ENCODE measurements at places on chromosomes 12 and 14.

- no peak for DNase-seq
Observed at GRCh38 chr12:131114942-131115584, 161.4 kb downstream of the ADGRD1 start.

- no peak for DNase-seq
Observed at GRCh38 chr12:5191803-5192538, 148.3 kb downstream of the KCNA5 start.

DNA sequence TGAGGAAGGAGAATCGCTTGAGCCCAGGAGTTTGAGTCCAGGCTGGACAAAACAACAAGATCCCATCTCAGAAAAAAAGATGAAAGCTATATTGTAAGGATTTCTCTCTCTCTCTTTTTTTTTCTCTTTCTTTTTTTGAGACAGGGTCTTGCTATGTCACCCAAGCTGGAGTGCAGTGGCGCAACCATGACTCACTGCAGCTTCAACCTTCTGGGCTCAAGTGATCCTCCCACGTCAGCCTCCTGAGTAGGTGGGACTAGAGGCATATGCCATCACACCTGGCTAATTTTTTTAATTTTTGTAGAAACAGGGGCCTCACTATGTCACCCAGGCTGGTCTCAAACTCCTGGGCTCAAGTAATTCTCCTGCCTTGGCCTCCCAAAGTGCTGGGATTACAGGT, 5.8 kb upstream of the MRPL42 start:
- no peak for DNase-seq

DNA sequence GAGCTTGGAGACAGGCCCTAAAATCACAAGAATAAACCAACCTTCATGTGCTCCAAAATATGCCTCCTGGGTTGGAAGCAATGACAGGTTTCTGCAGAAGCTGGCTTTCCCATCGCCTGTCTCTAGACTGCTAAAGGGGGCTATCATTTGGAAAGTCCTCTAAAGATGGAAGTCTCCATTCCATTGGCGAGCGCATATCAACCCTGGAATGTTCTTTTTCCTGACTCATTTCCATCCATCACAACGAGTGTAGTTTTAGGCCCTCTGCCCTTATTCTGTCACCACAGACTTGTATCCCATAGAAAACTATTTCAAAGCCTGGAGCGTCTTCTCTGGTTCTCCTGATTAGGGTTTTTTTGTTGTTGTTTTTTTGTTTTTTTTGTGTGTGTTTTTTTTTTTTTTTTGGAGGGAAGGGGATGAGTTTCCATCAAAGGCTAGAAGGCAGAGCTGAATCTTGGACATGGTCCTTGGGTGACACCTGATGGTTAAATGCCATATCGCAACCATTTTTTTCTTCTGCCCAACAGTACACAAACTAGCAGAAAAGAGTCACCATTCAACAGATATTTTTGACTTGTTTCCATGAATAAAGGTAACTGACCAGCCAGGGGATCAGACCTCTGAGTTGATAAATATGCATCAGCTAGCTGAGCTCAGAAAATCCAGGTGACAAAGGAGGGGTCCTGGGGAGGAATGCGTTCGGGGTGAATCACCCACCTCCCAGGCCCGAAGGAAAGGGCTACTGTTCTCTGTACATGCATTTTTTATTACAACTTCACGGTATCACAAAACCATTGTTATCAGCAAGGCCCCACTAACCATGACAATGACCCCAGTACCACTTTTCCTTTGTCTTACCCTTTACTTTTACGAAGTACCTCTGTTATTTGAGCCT, 40.5 kb downstream of the KCNA5 start:
- DNase-seq = no peak

GRCh38 chr14:78424311-78424710, 254.1 kb downstream of the NRXN3 start:
- DNase-seq = no peak

GRCh38 chr14:34018564-34019244, 67.8 kb upstream of the EGLN3 start:
- no peak for DNase-seq

- DNase-seq = no peak
Observed at GRCh38 chr12:27732281-27732680, 21.6 kb downstream of the MRPS35 start.

GRCh38 chr12:1083151-1083888, 92.3 kb downstream of the ERC1 start:
- no peak for DNase-seq

DNA sequence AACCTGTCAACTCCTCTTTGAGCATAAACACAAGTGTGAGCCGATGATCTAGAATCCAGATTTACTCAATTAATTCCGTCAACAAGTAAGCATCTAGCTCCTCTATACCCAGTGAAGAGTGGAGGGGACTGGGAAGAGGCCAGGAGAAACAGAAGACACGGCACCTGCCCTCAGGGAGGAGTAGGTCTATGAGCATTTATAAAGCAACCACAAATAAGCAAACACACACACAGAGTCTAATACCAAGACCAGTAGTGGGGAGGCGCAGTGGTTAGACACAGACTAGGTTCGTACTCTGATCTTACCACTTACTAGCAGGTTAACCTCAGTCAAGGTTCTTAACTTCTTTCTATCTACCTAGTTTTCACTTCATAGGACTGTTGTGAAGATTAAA, 5.9 kb upstream of the FOXN3 start:
- DNase-seq = no peak

DNA sequence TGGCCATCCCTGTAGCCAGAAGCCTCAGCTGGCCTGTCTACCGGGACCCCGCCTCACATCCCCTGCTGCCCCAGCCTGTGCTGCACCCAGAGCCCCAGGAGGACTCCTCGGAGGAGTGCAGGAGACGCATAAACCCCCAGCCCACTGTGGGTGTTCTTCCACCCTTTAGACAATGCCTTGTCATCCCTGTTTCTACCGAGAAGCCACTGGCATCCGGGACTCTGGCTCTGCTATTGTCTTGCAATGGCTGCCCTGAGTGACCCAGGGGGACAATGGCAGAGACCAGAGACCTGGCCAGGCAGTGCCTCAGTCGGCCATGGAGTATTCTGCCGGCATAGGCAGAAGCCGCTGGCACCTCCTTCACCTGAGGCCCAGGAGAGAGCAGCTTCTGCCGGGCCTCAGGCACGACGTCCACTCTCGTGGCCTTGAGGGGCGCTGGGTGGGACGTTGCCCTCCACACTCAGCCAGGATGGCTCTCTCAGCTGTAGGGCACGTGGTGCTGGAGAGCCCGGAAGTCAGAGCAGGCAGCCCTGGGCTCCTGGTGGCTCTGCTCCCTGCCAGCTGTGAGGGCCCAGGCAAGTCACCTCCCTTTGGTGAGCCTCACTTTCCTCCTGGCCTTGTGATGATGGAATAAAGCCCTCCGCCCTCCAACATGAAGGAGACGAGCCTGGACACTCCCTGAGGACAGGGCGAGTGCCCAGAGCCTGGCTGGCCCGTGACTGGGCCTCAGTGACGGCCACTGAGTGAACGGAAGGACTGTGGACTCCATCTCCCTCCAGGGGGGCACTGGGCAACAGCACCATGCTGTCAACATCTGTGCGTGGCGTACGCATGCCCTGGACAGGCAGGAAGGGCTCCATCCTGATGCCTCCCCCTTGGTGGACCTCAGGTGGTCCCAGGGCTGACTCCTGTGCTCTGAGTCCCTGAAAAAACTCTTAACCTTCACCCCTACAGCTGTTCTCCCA, 41.0 kb downstream of the TRAFD1 start:
- no peak for DNase-seq

- no peak for DNase-seq
Observed at GRCh38 chr14:56310643-56311042, 192.4 kb downstream of the PELI2 start.

DNA sequence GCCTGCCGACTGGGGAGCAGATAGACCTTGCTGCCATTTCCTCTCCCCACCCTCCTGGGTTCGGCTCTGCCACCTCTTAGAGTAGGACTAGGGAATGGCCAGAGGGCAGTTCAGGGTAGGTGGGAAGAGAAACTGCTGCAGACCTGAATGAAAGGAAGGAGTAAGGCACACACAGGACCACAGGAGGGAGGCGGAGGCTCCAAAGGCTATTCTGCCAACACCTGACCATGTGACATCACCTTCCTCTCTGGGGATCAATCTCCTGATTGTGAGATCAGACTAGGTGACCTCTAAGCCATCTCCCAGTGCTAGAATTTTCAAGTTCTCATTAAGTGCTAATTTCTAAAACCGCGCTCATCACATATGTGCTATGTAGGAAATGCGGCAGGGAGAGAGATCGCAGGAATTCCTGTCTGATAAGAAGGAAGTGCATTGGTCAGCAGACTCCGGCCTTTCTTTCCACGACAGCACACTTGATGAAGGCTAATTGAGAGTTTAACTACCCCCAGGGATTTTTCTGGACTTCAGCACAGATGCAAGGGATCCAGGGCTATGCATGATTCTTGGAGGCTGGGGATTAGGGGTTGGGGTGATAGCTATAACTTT, 11.5 kb upstream of the TSPAN11 start:
- no peak for DNase-seq

DNA sequence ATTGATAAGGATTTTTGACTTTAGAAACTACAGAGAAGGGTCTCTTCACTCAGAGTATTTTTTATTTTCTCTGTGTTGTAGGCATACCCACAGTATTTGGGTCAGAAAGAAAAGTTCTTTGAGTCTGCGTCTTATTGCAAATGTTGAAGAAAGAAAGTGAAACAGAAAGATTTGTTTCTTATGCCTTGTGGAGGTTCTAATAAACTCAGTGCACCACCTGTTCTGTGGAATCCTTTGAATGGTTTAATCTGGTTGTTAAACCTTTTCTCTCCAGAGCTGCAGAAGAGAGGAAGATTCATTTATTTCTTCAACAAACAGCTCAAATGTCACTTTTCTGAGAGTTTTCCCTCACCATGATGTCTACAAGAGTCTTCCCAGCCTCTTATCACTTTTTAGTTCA, 146.6 kb upstream of the PLEKHG7 start:
- no peak for DNase-seq

DNA sequence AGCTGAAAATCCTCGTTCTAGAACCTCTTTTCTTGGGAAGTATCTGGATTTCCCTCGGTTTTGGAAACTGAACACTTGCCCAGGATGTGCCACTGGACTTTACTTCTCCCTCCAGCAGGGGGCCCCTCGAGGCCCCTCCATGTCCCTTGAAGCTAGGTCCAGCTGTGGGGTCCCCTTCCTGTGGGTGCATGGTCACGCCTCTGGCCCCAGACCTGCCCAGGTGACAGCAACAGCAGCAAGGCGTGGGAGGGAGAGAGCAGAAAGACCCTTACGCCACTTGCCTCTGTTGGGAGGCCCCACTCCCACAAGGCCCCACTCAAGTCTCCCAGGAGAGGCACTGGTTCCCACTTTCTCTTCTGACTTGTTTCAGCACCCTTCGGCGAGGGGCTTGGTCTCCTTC, 3.1 kb downstream of the SLC25A29 start:
- DNase-seq = peak; percentile 33

DNA sequence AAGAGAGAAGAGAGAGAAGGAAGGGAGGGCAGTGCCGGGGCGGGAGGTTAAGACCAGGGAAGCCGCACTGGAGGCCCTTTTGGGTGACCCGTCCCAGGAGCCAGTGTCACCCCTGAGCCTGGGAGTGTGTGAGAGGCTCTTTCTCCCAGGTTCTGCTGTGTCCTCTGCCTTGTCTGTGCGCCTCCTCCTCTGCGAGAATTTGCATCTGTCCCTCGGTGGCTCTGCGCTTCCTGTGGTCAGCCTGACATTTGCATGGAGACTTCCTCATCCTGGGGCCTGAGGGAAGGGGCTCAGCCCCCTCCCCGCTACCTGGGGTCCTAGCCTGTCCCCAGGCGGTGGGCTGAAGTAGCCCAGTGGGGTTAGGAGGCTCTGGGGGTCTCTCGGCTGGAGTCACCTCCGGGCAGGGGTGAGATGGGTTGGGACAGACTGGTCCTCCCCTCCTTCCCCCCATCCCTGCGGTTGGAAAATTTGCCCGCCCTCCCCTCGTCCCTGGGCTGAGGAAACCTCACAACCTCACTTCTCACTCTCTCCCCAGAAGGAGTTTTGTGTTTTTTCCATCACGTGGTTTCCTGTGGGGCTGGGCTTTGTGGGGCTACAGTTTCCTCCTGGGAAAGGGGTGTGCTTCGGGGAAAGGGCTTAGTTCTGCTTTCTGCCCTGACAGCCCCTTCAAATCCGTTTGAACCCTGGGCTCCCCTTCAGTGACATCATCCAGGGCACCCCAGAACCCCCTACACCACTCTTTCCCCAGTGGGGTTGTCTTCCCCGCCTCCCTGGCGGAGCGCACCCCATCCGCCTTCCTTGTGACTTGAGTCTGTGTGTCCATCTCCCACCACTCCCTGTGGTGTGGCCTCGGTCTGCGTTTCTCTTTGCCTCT, 2.5 kb downstream of the PTPN6 start:
- no peak for DNase-seq

Measured in NCI-H524 (cell line).